ENCODE measurements at places on chromosomes 12 and 14.

DNA sequence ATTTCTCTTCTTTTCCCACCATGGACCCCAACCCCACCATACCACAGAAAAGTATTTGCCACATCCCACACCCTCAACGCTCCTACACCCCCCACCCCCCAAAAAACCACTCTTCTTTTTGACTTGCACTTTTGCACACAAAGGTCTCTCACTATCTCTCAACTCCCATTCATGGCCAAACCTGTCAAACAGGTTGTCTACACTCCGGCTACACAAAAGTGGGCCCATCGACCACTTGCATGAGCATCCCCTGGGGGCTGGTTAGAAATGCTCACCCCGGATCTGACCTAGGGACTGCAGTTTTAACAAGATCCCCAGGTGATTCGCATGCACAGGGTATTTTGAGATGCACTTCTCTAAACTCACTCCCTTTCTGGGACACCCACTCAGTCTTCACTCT is 248.2 kb downstream of the DPF3 start:
- no peak for DNase-seq

GRCh38 chr12:71447691-71448132 is 8.1 kb downstream of the LGR5 start:
- no peak for DNase-seq

- no peak for DNase-seq
Measured at GRCh38 chr12:54439521-54440255, 20.6 kb upstream of the ITGA5 start.

DNA sequence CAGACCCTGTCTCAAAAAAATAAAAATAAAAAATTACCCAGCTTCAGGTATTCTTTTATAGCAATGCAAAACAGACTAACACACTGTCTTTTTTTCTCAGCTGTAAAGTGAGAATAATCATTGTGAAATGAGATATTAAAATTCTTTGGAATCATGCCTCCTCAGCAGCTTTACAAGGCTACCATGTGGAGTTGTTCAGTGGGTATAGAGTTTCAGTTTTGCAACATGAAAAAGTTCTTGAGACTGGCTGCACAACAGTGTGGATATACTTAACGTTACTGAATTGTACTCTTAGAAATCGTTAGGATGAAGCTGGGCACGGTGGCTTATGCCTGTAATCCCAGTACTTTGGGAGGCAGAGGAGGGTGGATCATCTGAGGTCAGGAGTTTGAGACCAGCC is 15.7 kb upstream of the MAPKAPK5 start:
- no peak for DNase-seq

DNA sequence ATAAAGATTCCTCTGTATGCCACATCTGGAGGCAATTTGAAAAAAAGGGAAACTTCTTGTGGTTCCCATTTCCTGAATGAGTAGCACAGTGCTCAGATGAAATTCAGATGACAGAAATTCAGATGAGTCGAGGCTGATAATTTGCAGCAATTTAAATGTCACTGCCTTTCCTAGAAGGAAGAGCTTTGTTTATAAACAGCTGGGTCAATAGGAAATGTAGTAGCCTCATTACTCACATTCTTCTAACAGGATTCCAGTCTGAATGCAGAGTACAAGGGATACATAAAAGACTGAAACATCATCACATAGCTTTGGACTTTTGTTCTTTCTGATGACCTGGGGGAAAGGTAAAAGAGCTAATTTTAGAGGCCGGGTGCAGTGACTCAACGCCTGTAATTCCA is 11.3 kb upstream of the DACT1 start:
- DNase-seq = no peak
